ENCODE measurements at places on chromosomes 1 and 21.

- DNase-seq: no peak
These were observed 9.0 kb downstream of the TMEM61 start for GRCh38 chr1:54989473-54989872.

DNA sequence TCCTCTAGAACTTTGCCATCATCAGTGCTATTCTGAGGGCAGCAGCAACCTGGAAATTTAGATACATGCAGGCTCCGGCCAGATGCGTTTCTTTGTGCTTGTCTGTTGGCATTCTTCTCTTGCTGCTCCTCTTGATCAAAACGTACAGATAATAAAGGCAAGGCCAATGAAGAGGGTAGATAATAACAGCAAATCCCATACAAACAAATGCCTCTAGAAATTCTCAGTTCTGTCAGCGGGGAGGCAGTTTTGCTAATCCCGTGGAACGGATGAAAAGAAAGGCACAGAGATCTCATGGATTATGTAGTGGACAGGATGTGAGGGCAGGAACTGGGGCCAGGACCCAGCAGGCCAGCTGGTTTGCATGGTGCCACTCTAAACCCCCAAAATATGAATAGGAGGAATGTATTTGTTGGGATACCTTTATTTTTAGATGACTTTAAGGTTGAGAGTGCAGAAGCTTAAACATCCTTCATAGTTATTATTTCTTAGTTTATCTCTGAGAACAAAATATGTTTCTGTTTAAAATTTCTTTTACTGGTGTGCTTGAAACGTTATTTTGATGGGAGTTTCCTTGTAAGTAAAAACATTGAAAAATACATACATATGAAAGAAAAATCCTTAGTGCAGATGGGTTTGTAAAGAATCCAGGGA is 1.5 kb downstream of the ITSN1 start:
- DNase-seq: no peak

DNA sequence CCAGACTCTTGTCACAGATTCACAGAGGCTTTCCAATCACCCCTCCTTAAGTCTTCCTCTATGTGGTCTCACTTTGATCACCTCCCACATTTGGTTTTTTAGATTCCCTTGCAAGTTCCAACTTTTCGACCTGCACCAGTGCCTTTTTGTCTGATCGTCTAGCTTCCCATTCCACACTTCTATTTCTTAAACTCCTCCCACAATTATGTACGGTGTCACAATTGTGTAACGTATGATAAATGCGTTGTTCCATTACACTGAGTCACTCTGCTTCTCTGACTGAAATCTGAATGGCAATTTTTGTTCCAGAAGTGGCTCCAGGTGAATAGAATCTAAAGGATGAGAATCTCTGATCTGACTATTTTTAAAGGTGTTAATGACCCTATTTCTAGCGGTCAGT is 320.1 kb downstream of the LMX1A start:
- DNase-seq: no peak

- DNase-seq: no peak
These were observed 39.1 kb downstream of the TFF3 start for GRCh38 chr21:42276076-42276475.

DNA sequence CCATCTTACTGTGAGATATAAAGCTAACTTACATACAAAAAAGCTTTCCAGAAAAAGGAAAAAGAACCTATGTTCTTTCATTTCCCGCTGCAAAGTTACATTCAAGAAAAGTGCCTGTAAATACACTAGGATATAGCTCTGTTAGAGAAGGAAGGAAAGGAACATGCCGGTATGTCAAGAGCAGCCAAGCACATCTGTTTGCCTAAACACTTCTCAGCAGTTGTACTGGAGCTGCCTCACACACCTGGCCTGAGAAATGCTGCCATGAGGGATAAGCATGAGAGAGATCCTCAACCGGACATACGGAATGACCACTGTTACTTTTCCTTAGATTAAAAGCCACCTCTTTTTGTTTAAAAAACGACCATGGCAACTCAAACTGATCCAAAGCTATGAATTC is 189.7 kb downstream of the RERE start:
- no peak for DNase-seq

DNA sequence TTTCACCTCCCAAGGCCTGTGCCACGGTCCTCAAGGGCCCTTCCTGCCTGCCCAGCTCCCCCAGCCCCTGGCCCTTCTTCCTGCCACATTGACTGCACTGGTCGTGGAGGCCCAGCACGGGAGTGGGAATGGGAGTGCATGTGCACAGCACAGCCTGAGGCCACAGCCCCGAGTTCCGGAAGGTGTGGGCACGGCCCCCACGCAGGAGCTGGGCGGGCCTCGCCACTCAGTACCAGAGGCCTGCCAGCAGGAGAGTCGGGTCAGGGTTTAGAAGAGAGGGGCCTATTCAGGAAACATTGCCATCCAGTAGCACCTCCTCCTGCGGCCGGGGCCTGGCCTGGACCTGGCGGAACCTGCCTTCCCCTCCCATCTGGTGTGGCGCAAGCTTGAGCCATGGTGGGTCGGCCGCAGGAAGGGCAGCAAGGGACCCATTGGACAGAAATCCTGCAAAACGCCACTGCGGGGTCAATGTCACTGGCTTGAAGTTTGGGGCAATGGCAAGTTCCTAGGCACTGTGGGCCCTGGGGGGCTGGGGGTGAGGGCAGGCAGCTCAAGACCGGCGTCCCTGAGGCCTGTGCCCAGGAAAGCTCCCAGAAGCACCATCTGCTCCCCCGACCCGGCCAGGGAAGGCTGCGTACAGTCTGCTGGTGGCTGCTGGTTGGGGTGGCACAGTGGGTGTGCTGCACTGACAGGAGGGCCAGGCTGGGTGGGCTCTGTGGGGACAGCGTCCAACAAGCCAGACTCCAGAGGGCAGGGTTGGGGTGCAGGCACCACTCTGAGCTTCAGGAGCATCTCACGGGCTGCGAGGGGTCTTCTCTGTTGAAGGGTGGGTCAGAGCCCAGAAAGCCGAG is 1.8 kb upstream of the TMEM52 start:
- no peak for DNase-seq

- no peak for DNase-seq
These were observed 10.2 kb downstream of the GRHL3 start for GRCh38 chr1:24329331-24329730.

DNA sequence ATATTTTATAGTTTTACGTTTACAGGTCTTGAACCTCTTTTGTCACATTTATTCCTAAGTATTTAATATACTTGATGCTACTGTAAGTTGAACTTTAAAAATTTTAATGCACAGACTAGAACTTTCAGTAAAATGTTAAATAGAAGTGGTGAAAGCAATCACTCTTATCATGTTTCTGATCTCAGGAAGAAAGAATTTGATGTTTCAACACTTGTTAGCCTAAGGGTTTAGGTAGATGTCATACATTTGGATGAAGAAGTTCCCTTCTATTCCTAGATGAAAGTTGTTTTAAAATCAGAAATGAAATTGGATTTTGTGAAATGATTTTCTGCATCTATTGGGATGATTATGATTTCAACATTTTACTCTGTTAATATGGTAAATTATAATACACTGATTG is 63.6 kb upstream of the TTLL7 start:
- no peak for DNase-seq

- DNase-seq: no peak
These were observed 140.7 kb upstream of the WNT4 start for GRCh38 chr1:22283596-22283995.

DNA sequence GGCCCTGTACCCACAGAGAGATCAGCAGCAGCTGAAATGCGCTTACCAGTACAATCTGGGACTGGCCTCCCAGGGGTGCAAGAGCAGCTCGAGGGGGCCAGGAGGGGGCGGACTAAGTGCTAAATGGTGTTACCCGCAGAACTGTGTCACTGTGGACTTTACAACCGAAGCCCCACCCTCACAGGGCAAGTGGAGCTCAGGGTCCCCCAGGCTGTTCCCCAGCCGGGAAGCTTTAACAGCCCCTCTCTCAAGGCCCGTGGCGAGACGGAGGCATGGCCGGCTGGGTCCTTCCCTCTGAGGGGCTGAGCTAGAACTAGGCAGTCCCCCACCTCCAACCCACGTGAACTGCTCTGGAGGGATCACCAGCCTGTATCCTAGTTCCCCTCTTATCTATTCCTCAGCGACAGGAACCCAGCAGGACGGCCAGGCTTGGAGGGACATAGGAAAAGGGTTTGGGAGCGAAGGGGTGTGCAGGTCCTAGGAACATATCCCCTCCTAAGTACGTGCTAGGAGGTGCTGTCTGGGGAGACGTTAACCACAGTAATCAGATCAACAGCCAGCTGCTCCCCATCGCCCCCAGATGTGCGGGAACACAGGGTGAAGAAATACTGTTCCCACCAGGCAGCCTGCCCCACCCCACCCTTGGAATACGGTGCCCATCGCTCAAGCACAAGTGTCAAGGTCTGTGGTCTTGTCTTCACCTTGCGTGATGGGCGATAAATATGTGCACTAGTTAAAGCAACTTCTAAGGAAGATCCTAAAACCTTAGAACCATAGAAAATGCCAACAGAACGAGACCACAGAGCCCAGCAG is 24.4 kb downstream of the ZBTB17 start:
- no peak for DNase-seq

DNA sequence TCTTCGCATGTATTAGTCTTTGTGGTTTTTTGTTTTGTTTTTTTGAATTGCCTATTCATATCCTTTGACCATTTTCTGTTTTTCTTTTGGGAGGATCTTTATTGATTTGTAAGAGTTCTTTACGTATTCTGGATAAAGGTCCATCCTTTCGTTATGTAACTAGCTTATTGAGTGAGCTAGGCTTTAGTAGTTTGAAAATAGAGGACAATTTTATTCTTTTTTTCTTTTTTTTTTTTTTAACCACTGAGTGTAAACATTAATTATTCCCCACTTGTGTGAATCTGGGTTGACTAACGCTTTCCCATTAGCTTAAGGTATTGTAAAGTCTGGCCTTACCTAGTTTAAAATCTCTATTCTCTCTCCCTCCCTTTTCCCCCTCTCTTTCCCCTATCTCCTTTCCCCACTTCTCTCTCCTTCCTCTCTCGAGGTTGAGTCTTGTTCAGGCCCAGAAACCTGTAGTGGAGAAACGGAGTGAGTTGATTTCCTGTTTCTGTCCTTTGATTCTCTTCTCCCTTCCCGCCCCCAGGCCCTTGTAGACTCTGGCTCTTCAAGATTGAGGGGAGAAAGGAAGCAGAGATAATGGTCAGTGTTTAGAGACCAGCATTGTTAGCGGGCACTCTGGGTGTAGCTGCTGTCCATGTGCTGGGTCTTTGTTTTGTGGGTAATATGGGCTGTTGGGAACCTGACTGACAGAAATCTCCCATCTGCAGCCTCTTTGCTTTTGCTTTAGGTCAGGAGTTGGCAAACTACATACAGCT is 1.5 kb downstream of the MORC3 start:
- DNase-seq: no peak

- no peak for DNase-seq
These were observed 41.7 kb upstream of the COA6 start for GRCh38 chr1:234331507-234331906.

DNA sequence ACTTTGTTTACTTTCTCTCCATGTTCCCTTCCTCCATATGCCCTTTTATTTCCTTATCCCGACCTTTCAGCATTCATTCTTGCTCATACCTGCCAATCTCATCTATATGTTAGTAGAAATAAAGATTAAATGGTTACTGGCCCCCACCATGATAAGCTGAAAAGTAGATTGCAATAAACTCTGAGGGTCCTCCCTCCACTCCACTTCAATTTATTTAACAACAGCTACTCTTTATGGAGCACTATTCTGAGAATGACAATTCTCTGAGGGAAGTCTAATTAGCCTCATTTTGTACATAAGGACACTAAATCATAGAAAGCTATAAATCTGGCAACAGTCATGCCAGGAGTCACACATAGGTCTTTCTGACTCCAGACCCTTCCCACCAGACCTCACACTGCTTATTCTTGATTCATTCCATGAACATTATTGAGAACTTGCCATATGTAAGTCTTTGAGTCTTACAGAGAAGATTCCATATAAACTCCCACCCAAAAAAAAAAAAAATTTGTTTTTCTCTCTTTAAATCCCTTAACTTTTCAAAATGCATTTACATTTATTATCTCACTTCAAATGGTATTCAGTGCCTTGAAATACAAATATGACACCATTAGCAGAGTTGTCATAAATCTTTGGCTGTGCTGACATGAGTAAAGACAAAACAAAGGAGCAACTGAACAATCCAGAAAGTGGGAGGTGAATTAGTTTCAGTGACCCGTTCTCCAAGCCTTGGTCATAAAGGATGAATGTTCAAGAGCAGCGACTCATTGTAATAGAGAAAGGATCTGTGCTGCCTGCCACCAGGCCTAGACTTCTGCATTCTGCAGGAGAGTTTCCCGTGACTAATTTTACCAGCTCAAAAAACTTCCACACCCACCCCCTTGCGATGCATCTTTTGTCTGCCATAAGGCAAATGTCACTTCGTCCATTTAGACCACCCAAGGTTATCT is 28.5 kb downstream of the PALMD start:
- DNase-seq: no peak

GRCh38 chr1:14759843-14760242 is 161.4 kb downstream of the KAZN start:
- DNase-seq: no peak

DNA sequence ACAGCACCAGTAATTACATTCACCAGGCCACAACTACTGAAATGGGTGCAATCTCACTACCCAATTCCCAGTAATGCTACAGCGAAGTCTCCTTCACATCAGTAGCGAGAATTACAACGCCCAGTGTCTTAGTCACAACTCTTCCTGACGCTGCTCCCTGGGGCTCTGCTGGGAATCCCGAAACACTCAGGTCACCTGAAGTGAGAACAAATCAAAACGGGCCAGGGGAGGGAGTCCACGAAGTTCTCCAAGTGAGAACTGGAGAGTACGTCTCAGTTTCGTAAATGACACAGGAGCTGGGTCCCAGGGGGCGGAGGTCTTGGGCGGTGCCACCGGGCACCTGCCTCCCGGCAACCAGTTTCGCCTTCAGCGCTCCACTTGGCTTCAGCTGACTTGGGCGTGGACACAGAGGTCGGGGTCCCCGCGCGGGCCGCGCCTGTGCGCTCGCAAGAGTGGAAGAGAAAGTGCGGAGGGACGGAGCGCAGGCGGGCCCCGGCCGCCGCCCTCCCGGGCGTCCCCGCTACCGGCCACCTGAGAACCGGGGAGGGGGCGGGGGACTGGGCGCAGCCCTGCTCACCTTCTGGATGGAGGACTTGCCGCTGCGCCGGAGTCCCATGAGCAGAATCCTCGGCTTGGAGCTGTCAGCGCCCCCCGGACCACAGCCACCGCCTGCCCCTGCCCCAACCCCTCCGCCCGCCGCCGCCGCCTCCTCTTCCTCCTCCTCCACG is 575 bp downstream of the RRAGC start:
- no peak for DNase-seq

DNA sequence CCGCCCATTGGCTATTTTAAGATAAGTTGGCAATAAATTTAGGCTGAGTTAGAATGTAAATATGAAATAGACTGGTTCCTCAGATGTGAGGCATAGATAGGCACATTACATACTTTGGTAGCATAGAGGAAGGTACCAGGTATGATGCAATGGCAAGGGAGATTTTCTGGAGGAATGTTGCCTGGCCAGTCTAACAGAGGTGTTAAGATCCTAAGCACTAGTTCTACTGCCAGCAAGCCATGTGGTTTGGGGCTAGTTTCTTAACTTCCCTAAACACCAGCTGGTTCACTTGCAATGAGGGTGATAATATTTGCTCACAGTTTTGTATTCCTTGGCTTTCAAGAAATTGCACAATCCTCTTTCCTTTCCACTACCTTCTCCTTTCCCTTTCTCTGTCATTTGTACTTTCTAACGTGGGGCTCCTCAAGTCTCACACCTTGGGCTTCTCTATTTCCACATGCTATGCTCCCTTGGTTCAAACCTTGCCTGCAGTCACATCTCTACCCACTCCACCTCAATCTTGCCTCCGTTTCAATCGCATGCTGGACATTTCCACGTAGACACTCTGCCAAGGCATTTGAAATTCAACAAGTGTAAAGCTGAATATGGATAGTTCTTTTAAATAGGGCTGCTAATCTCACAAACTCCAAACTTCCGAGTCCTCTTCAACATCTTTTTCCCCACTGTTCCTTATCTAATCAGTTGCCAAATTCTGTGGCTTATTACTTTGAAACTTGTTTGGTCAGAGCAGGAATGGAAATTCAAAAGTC is 4.7 kb upstream of the CD55 start:
- DNase-seq: no peak
